ENCODE measurements at places on chromosomes 6 and 20.
A peak's percentile ranks its signal among the peaks of the same experiment; 100 is the strongest.

DNA sequence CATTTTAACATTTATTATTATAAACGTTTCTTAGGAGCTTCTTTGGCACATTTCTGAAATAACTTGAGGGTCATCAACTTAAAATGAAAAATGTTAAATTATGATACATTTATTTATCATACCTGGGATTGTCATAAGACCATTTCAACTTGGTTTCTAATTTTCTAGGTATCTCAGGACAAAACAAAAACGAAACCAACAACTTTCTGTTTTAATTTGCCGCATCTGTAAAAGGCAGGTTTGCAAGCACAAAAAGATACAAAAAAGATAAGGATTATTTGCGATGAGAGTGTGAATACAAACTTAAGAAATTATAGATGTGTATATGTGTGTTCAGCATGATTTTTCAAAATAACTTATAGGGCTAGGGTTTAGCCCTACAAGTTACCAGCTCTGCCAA, 395.0 kb upstream of the RUNX2 start:
- DNase-seq = no peak

- no peak for DNase-seq
These were observed 199.9 kb downstream of the GJA1 start for GRCh38 chr6:121635355-121635754.

GRCh38 chr6:54717849-54718455, 128.6 kb upstream of the FAM83B start:
- peak; percentile 68 for DNase-seq

- no peak for DNase-seq
These were observed 52.1 kb downstream of the BCKDHB start for GRCh38 chr6:80158478-80158989.

DNA sequence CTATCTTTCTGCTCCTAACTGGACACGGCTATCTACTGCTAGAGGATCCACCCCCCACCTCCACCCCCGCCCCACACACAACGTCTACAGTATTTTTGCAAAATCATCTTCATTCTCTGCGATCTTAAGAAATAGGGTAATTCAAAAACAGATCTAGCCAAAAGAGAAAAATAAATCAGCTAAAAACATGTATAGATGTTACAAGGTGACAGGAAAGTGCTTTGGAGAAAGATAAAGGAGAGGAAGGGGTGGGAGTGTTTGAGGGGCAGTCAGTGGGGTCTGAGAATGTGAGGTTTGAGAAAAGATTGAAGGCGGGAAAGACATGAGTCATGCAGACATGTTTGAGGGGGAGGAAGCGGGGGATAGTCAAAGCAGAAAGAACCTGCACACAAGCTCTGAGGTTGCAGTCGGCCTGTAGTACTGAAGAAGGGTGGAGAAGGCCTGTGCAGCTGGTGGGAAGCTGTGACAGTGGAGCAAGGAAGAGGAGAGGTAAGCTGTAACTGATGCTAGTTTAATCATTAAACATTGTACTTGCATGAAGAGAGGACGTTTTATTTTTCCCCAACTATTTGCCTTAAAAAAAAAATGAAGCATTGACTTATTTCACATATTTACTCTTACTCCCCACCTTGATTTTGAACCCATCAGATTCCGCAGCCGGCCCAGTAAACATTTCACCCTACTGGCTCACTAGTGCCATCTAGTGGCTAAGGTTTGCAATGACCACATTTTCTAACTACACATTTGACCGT, 332.6 kb downstream of the ADGRB3 start:
- DNase-seq = peak; percentile 61

- no peak for DNase-seq
These were observed 233.0 kb upstream of the CEP162 start for GRCh38 chr6:84460491-84460890.

GRCh38 chr6:122268394-122268793, 131.1 kb upstream of the HSF2 start:
- no peak for DNase-seq

DNA sequence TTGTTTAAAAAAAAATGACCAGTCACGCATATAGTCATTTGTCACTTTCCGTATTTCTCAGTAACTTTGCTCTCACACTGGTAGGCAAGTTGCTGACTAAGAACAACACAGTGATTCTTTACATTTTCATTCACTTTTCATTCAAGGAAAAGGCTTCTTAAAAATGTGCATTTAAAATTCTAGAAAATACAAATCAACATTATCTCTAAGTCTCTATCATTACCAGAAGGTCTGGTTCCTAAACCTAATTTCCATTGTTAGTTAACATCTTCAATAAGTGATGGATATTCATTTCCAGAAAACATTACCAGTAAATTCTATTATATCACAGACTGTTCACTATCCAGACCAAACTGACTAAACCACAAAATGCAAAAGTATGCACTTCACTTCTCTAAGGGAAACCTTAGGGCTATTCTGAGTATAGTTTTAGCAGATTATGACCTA, 115.3 kb downstream of the AHI1 start:
- no peak for DNase-seq

- DNase-seq = no peak
These were observed 14.6 kb upstream of the ADA start for GRCh38 chr20:44666066-44666465.

DNA sequence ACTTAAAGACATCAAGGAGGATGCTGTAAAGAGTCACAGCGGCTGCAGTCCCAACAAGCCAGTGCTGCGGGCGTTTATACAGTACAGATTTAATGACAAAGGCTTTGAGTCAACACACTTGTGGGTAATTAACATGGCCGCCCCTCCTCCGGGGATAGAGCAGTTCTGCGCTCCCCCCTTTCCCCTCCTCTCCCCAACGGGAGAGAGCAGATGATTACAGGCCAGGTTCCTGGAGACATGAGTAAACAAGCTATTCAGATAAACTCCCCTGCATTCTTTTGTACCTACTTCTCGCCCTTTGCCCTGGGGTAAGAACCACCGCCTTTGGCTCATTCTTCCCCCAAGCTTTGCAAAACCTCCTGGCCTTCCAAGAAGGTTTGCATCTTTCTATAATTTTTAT, 23.6 kb upstream of the FABP7 start:
- DNase-seq = no peak

GRCh38 chr6:163398115-163398514, 16.4 kb upstream of the QKI start:
- no peak for DNase-seq

DNA sequence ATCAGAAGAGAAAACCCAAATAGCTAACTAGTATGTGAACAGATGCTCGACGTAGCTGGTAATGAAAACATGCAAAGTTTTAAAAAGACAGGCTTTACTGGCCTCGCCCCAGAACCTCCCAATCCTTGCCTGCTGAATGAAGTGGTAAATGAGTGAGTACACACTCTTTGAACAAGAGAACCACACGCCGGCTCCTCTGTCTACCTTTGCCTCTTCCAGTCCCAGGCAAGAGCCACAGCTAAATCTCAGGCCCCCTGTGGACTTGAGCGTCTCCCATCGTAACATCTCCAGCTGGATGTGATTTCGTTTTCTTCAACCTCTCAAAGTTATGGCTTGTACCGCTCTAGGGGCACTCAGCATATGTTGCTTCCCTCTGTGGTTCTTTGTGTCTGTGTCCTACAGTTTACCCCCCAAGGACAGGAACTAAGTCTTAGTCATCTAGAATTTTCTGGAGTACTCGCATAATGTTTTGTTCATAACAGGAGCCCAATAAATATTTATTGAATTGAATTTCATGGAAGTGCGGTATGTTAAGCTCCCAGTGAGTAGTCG, 153.2 kb upstream of the TAB2 start:
- no peak for DNase-seq

- no peak for DNase-seq
These were observed 31.0 kb downstream of the ELOVL2 start for GRCh38 chr6:11012976-11013720.

GRCh38 chr20:18692447-18692846, 104.6 kb downstream of the DTD1 start:
- no peak for DNase-seq

DNA sequence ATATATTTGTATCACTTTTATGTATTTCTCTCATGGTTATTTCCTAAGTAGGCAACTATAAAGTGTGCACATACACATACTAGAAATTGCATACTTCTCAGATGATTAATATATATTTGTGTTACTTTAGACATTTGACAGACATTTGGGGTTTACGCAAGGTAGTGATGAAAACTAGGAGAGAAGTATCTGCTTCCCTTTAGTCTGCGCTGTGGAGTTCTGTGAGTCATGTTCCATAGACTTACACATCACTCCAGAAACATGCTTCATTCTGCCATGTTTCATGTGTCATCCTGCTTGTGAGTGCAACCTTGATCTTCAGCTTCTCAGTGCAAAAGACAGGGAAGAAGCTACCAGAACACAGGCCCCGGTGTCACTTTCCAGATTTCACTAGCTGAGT, 200.7 kb upstream of the BMP2 start:
- DNase-seq = no peak

DNA sequence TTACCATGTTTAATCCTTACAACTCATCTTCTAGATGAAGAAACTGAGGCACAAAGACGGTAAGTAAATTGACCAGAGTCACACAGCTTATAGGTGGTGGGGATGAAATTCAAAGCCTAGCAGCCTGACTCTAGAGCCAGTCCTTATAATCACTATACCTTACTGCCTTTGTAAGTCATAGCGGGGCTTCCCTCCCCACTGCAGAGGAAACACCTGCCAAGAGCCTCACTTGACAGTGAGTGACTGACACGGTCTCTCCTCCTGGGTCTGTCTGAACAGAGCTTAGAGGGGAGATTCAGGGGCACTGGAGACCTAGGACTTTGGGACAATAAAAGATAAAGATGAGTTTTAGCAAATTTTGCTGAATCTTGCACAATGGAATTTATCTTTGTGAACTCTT, 12.8 kb downstream of the SUN5 start:
- no peak for DNase-seq

- DNase-seq = no peak
These were observed 199.3 kb downstream of the TENT5A start for GRCh38 chr6:81553216-81553615.

DNA sequence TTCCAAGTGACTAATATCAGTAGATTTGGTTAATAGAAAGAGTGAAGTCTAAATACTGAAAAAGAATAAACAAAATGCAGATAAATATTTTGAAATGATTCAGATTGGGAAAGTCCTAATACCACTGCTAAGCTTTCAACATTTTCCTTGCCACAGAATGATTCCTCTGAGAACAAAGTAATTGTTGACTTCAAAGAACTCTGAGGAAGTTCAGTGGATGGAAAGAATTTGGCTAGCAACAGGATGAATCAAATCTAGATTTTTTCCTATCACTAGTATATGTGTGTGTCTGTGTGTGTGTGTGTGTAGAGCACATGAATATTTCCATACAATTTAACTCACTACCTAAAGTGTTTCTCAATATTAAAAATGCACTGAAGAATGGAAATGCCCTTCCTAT, 107.9 kb upstream of the PREP start:
- no peak for DNase-seq

DNA sequence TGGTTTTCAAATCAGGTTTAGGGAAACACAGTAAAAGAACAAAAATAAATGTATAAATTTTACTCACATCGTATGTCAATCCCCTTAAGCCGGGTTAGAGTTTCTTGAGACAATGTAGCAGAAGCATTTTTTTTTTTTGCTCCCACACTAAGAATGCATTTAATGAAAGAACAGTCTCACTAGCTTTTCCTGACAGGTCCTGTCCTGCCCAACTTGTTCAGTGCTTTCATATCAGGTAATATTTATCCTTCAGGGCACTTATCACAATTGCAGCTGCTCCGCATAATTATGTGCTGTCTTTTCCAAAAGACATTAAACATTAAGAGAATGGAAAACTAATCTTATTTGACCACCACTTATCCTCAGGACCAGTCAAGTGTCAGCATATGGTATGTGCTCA, 632.0 kb downstream of the HTR1B start:
- DNase-seq = no peak

- no peak for DNase-seq
These were observed 123.6 kb downstream of the ISM1 start for GRCh38 chr20:13344671-13345070.

DNA sequence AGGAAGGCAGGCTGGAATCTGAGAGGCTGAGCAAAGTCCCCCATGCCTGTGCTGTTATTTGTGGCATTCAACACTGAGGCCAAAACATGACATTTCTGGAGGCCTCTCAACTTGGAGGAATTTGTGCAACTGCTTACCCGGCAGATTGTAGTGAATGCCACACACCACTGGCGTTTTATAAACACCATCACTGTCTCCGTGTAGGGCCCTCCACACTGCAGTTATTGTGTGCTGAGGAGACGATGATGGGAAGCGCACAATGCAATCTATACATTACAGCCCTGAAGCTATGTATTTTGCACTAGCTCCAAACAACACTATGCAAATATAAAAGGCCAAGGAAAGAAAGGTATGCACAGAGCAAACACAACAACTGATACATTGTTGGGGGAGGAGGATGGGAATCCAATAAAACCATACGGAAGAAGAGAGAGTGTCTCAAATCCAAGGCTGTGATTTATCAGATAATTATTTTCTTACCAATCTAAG, 106.5 kb downstream of the SMLR1 start:
- DNase-seq = no peak

- no peak for DNase-seq
These were observed 104.4 kb upstream of the KHDRBS2 start for GRCh38 chr6:62390401-62390800.

DNA sequence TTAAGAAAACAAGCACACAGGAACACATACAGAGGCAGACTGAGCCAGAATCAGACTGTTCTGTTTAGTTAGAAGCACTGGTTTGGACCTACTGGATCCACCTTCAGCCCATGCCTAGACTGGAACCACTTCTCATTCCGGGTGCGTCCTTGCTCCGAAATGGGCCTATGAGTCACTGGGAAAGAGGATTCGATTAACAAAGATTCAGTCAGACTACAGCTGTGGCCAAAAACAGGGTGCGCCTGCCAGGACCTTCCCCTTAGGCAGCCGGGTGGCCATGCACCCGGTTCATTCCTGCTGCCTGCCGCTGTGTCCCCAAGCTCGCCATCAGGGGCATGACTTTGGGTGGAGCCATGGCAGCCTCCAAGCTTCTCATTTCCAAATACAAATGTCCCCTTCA, 14.5 kb upstream of the KCNK5 start:
- no peak for DNase-seq

DNA sequence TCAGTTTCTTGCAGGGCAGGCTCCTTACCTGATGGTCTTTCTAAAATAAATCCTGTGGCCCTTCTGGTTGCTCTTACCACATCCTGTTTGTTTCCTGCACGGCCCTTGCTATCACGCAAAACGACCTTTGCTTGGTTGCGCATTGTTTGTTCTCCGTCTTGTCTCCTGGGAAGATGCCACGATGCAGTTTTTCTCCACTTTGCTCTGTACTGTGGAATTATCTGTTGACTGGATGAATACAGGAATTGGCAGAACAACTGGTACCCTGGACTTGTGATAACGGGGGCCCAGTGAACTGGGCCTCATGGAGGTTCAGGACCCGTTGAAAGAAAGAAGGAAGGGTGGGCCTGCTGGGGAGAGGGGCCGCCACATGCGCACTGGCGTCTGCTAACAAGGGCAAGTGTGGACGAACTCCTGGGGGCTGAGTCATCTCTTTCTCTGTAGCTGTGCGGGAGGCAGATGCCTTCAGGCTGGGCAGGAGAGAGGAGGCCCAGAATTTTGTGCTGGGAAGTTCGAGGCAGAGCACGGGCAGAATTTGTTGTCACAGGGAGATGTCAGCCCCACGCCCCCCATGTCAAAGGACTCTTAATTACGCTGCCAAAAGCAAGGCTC, 139.9 kb downstream of the BMP7 start:
- no peak for DNase-seq
